ENCODE measurements at places on chromosomes 5 and 9.

DNA sequence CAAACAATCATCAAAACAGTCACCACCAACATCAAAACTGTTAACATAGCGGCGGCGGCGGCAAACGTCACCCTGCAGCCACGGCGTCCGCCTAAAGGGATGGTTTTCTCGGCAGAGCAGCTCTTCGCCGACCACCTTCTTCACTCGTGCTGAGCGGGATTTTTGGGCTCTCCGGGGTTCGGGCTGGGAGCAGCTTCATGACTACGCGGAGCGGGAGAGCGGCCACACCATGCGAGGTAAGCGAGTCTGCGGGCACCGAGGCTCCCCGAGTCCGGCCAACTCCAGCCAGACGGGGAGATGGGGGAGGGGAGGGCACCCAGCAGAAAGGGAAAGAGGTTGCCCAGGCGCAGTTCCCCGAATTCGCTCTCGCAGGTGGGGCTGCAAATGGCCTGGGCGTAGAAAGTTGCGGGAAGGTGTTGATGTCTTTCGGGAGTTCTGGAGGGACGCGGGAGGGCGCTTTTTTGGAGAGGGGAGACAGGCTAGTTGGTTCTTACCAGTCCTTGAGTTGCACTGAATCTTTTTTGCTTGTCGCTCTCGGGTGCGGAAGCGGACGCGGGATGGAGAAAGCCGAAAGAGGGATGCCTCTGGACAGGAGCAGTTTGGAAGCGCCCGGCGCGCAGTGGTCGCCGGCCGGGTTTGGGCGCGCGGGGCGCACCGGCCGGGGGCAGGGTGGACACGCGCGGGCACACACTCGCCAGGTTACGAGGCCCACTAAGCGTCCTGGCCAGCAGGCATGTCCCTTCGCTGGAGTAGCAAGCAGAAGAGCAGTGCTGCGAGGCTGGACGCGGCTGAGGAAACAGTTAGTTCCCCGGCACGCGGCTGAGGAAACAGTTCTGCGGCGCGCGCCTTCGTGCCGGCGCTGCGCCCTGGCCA lies 849 bp downstream of the RORB start:
- no peak for DNase-seq

GRCh38 chr5:60334281-60334713 lies 365.7 kb downstream of the DEPDC1B start:
- no peak for DNase-seq

- DNase-seq: peak; percentile 30
Measured at GRCh38 chr5:124639095-124639665, 107.3 kb downstream of the ZNF608 start.

- no peak for DNase-seq
Measured at GRCh38 chr5:143395638-143396352, 7.7 kb downstream of the NR3C1 start.

- DNase-seq: no peak
Measured at GRCh38 chr5:127814588-127814973, 111.4 kb downstream of the CCDC192 start.

DNA sequence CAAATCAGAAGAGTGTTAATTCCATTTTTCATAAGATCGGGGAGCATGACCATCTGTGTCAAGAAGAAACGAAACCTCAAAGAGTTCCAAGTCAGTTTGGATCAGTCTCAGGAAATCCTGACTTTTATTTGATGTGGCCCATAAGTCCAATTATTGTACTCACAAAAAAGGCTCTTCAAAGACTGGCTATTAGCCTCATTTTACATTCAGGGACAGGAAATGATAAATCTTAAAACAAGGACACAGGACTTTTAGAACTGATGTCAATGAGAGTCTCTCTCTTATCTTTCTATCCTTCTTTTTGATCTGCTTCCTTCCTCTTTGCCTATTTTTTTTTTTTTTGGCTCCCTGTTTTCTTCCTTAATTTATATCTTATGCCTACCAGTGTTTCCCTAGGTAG lies 43.7 kb upstream of the SHOC1 start:
- DNase-seq: no peak

DNA sequence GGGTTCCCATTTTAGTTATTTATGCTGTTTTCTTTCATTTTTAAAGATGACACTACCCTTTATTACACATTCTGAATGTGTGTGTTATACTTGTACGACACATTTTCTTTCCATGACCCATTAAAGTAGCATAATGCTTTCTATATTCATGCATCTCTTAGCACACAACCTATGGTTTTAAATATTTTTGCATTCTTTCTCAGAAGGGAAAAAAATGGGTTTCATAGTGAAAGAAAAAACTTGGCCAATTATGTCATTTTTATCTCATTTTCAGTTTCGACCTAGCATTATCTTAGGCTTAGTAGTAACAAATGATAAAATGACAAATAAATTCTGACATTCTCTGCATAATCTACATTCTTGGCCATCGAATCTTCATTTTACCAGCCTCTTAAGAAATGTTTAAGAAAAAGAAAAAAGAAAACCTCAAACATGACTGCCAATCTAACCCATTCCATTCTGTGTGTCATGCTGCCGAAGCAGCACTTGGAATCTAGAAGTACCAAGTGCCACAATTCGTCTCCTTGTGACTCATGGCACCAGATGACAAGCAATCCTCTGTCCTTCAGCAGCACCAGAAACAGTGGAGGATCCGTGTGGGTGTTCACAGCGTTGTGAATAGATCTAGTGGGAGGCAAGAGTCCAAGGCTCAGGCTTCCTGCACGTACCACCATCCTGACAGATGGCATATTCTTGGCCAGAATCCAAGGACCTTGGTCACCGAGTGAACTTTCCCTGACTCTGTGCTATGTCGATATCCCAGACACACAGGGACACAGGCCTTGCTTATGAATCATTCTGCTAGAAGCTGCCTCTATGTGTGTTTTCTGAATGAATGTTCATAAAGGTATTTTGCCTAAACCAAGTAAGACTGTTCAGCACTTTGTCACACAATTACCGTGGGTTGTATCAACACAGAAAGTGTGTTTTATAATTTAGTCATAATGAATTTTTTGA lies 502.7 kb downstream of the NR2F1-AS1 start:
- DNase-seq: peak; percentile 4

DNA sequence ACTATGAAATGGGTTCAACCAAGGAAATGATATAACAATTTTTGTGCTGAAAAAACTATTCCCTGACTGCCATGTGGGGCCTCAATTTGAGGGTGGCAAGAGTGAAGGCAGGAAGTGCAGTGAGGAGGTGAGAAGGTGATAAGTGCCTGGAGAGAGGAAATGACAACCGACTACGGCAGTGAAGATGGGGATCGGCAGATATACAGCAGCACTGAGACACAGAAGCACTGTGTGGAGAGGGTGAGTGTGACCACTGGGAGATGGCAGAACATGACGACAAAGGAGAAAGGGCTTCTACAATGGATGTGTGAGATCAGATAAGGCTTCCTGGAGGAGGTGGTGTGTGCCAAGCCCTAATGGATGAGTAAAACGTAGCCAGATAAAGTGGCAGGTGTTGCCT lies 271.8 kb downstream of the TRIM32 start:
- DNase-seq: no peak

DNA sequence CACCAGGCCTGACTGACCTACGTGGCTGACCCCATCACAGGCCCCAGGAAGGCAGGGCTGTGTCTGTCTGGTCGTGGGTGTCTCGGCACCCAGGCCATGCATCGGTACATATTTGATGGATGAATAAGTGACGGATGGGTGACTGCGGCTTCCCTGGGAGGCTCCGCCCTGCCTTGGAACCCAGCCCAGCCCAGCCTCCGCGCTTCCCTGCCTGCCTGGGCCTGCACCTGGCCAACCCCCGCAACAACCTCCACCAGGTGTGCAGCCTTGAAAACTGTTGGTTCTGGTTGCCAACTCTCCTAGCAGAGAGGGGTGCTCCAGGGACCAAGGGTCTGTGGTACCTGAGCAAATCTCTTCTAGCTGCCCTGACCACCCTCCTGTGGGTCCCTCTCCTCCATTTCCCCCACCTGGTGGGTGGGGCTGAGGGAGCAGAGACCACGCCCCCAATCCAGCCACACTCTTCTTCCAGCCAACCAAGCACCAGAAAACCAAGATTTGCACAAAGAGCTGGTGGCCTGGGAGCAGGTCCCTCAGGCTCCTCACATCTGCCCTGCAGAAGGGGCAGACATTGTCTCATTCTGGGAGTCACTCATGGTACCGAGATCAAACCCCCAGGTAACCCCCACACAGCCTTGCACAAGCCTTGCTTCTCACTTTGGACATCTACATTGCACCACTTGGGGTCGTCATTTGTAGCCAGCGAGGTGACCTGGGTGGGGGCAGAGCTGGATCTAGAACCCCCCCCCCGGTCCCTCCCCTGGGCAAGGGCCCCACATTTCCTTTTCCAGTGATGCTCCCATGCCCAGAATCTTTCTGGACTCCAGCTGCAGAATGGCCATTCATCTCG lies 100.6 kb upstream of the IER5L start:
- DNase-seq: no peak

DNA sequence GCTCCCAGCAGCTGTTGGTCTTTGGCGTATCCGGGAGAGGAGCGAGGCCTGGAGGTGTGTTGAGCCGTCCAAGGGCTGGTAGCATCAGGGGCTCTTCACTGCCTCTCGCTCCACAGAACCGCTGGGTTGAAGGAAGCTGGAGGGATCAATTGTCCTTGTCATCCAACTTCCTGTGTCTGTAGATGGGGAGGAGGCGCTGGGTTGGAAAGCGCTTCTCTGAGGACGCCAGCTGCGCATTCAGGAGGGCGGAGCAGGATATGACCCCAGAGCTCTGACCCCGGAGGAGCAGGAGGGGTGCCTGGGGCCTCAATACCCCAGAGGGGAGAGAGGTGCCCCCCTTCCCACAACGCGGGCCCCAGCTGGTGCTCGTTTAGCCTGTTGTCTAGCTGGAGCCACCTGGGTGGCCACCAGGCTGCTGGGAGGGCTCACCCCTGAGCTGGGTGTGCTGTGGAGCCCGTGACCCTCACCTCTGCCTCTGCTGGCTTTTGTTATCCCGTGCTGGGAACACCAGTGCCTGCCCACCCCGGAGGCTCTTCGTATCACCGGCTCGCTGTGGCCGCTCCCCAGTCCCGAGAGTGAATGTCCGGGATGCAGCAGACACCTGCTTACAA lies 2.0 kb upstream of the DBH start:
- peak; percentile 83 for DNase-seq

GRCh38 chr5:41831155-41831554 lies 39.1 kb downstream of the OXCT1 start:
- no peak for DNase-seq

DNA sequence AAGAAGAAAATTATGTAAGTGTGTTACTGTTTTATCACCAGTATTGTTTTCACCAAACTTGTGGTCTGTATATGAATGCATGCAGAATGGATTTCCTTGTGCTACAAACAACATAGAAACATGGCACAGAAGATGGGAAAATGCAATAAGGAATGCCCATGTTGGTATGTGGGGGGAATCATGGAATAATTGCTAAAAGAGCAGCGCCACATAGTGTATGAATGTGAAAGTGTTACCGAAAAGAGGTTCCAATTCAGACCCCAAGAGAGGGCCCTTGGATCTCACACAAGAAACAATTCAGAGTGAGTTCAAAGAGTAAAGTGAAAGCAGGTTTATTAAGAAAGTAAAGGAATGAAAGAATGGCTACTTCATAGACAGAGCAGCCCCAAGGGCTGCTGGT lies 26.4 kb upstream of the TYRP1 start:
- no peak for DNase-seq

DNA sequence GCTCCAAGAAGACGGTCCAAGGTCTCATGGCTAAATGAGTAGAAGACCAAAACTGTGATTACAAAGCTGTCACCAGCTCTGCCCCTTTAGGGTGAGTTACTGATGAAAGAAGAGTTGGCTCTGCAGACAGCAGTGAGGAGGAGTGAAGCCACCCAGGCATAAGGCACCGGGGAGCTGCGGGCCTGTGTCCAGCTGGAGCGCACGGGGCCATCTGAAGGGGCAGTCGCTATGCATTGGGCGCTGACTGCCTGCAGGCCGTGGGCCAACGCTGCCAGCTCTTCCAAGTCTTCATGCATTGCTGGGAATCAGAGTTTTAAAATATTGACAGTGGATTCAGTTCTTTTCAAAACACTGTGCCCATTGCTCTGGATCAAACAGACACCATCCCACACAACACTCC lies 70.3 kb downstream of the DAPK1 start:
- DNase-seq: no peak

DNA sequence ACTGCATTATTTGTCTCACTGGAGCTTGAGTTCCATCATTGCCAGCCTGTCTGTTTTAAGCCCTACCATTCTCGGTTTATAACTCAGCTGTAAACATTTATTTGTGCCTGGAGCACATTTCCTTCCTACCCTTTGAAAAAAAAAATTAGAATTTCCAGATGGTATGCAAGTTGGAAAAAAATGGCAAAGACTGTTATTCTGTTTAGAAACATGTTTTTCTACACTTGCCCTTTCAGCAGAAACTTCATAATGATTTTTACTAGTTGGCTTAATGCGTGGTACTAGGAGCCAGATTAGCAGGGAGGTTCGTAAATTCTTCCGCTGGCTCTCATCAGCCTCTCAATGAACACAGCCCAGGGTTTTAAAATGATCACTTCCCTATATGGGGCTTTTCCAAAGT lies 238.8 kb upstream of the WWC1 start:
- no peak for DNase-seq

- DNase-seq: no peak
Measured at GRCh38 chr5:179617930-179618329, 5.5 kb downstream of the HNRNPH1 start.

- no peak for DNase-seq
Measured at GRCh38 chr5:44051591-44051990, 337.6 kb downstream of the FGF10 start.

- no peak for DNase-seq
Measured at GRCh38 chr5:82100303-82101077, 128.7 kb downstream of the ATG10 start.

DNA sequence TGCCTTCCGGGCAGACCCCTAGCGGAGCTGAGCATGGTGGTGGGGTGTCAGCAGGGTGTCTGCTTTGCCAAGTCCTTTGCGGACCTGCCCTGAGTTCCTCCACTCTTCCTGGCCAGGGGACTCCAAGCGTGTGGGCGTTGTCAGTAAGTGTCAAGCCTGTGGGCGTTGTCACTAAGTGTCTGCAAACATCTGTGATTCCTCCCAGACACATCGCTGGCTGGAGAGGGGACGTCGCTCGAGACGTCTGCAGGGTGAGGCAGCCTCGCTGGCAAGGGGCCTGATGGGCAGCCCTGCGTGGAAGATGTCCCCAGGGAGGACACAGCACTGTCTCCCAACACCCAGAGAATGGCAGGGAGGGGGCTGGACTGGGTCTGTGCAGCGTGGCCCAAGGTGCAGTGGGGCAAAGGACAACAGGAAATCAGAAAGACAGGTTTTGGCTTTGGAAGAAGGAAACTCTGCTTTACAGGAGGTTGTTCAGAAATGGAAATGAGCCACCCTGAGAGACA lies 28.8 kb downstream of the ADAMTSL2 start:
- DNase-seq: peak; percentile 47

Measured in NCI-H146 (cell line).